ENCODE measurements at places on chromosomes 1 and 21.

DNA sequence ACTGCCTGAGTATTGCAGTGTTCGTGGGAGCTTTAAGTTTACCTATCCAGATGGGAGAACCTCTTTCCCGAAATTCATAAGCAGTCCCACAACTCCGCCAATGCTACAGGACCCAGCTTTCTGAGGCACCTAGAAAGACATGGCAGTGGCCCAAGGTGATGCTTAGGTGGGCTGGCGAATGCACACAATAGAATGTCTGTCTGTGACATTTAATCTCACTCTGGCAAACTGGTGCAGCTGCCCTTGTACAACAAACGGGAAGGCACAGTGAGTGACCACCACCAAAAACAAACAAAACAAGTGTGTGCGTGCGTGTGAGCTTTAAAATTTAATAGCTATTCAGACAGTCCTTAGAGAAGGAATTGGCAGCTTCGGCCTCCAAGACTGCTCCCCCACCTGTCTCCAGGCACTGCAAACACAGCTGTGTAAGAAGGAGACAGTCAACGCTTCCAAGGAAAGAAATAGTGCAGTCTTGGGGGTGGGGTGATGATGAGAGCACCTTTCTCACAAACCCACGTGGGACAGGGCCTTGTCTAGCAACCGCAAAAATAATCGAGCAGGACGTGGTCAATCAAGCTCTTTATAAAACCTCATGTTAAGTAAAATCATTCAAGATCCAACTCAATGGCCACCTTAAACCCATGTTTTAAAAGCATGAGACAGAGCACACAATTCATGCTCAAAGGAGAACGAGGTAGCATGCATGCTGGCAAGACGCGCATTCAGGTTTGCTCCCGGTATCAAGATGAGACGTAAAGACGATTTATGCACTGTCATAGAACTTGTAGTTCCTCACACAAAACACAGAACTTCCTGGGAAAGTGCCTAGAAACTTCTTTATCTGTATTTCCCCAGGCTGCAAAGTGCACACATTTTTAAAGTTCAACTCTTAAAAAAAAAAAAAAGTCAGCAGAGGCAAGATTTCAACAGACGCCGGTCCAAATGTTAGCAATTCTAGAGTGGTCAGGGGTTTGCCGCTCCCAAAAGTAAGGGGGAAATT, 84.1 kb downstream of the TM2D1 start:
- DNase-seq, result no peak

GRCh38 chr1:235136111-235136510, 7.5 kb upstream of the TOMM20 start:
- DNase-seq, result no peak

GRCh38 chr1:219120624-219121544, 52.8 kb upstream of the LYPLAL1 start:
- no peak for DNase-seq

DNA sequence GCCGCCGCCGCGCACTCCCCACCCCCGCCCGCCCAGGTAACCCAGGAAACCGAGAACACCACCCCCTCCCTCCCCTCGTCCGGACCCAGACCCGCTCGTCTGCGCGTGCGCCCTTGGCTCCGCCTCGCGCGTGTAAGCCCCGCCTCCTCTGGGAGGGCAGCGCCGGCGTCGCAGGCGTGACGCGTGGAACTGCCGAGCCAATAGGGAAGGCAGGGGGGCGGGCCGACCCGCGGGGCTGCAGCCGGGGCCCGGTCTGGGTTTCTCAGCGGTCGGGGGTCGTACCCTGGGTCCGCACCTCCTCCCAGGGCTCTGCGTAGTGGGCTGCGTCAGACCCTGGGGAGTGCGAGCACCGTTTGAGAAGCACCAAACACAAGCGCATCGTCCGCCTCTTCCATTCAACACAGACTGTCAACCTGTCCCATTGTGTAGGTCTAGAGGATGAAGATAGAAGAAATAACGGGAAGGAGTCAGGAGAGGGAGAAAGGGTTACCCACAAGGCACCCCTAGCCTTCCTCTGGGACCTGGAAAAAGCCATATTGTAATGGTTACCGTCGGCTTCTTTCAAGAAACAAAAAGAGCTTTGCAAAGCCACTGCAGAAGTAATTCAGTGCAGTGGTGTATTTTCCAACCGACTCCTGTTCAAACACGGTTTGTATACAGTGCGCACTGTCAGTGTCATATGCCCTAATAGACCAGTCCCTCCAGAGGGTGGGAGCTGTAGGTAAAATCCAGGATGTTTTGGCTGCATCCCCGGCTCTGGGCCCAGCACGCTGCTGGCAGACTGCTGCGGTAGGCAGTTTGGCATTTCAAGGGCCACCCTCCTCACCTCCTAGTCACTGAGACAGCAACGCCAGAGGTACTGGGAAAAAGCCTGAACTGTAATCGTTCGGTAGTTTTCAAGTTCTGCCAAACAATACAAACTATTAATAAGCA, 473 bp upstream of the LYST start:
- peak; percentile 78 for DNase-seq

DNA sequence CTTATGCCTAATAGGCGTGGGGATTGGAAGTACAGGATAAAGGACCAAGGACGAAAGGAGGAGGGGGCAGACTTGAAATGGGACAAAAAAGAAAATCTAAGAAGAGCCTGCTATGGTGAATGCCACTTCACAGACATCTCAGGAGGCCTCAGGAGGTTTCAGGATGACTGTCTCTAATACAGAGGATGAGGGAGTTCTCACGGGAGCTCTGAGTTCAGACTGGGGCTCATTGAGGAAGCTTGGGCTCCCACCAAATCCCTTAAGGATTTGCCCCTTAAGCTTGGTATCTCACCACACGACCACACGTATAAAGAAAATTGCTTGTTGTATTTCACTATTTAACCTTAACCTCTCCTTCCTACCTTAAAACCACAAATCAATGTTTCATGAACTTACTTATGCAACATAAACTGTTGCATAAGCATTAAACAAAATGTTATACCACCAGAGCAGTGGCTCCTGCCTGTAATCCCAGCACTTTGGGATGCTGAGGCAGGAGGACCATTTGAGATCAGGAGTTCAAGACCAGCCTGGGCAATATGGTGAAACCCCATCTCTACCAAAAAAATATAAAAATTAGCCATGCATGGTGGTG, 12.4 kb downstream of the SLC30A1 start:
- DNase-seq, result no peak

- no peak for DNase-seq
These were observed 41.8 kb upstream of the LRRC52 start for GRCh38 chr1:165501970-165502348.

GRCh38 chr1:198637157-198637556, 1.7 kb upstream of the PTPRC start:
- no peak for DNase-seq

DNA sequence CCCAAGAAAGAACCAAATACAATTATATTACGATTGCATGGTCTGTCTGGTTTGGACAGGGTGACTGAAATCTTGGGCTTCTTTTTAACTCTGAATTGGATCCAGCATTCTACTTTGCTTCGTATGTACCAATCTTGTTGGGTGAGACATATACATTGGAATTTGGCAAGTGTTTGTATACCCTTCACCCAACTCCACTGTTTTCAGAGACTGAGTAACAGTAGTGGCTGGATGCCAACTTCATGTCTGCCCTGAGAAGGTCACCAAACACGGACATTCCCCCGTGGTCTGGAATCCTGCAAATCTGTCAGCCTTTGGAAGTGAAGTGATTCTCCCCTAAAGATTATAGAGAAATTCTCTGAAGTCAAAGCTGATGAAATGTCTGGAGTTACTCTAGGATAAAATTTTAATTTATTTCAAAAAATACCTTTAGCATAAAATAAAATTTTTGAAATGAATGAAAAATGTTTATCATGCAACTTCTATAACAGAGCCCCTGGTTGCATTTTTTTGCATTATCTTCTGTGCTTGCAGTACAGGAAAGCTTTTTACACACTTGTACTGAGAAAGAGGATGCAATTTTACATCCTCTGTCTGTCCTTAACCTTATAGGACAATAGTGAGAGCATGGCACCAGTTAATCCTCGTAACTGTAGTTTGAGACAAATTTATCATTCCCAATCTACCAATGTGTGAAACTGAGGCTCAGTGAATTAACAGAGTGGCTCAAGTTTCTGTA, 201.8 kb downstream of the DISC1 start:
- no peak for DNase-seq

- DNase-seq, result no peak
These were observed 97.3 kb downstream of the TTLL7 start for GRCh38 chr1:83901547-83902155.

- DNase-seq, result no peak
These were observed 32.6 kb downstream of the OPTC start for GRCh38 chr1:203526572-203526971.

- DNase-seq, result no peak
These were observed 54.6 kb upstream of the SYT14 start for GRCh38 chr1:209883341-209883971.

- no peak for DNase-seq
These were observed 47.6 kb downstream of the PKNOX1 start for GRCh38 chr21:43021756-43022600.

DNA sequence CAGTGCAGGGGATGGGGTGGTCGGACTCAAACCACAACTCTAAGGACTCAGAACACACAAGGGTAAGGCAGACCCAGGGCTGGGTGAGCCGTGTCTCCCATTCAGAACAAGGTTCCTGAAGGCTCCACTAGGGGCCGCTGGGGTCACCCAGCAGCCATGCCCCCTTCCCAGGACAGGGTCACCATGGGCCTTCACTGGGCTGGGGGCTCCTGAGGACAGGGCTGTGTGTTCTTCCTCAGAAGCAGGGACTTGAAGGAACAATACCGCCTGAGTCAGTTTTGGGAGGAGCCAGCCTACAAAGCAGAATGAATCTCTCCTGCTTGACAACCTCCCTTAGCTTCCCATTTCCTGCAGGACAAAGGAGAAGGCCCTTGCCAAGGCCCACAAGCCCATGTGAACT, 15.4 kb downstream of the RIMS3 start:
- DNase-seq, result no peak

- no peak for DNase-seq
These were observed 7.6 kb downstream of the RASSF5 start for GRCh38 chr1:206514813-206515387.

DNA sequence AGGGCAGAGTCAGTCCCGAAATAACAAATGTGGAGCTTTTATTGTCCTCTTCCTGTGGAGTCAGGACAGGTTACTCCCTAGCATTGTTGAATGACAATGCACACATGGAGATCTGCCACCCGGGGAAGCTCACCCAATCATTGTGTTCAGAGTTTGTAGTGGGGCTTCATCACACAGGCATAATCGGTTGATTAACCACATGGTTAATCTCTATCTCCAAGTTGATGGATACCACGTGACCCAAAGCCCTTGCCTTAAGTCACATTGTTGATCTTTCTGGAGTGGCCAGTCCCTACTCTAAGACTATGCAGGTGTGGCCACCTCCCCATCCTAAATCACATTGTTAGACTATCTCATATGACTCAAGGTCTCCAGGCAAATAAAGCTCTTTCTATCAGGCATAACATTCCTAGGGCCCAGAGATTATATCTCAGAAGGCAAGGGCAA, 2.6 kb upstream of the C1orf141 start:
- no peak for DNase-seq

DNA sequence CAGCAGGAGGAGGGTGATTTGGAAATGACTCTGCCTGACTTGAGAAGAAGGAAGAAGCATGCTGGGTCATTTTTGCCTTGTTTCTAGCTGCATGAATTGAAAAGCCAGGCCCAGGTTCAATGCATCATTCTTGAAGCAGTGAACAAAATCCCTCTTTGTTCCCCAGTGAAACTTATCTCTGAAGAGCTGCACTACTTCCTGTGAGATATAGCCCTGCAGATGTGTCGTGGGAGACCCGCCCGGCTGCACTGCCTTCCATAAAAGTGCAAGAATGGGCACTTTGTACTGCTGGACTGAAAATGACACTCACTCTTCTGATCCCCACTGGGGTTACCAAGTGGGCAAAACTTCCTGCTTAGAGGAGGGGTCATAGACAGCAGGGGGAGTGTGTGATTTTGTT, 249.2 kb upstream of the NFIA start:
- no peak for DNase-seq

DNA sequence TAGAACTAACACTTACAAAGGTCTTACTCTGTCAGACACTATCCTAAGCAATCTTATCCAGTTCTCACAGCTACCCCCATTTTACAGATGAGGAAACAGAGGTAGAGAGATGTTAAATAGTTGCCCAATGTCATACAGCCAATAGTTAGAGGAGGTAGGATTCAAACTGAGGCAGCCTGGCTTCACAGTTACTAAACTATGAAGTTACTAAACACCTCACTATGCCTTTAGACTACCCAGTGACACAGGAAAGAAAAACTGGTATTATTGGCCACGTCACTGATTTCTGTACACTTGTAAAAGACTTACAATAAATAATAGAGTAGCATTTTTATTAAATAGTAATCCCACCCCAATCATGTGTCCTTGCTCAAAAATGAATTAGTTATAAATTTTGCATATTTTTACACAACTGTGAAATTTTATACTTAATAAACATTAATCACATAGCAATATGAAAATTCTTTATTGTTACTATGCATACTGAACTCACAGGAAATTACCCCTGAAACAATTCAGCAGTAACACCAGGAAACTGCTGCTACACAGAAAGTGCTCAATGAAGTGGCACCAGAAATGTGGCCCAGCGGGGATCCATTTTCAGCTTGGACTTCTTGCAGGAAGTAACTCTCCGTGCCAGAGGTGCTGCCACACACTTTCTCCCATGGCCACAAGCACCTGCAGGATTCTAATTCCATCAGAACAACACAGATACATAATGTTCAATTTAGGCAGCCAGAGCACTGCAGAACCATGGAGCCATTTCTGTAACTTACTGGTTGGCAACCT, 69.4 kb downstream of the VAV3 start:
- DNase-seq, result no peak

DNA sequence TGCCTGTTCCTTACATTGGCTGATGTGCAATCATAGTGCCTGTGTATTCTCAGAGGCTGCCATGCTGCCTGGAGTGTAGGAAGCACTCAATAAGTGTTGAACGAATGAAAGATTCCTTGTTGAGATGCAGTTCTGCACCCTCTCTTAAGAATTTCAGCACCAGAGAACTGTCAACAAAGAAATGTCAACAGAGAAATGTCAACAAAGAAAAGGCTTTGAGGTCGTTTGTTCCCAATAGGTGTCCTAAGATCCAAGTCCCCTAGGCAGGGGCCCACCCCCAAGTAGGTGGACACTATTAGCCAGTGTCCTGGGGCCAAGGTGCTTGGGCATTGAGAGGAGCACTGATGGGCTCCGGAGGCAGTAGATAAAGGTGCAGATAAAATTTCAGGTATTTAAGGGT, 12.6 kb downstream of the KCND3 start:
- no peak for DNase-seq

- DNase-seq, result no peak
These were observed 13.8 kb upstream of the HMGN1 start for GRCh38 chr21:39362733-39363132.

- no peak for DNase-seq
These were observed 77.0 kb downstream of the EPHB2 start for GRCh38 chr1:22787636-22788035.

GRCh38 chr21:38897532-38898421, 92.0 kb downstream of the ETS2 start:
- DNase-seq, result no peak

DNA sequence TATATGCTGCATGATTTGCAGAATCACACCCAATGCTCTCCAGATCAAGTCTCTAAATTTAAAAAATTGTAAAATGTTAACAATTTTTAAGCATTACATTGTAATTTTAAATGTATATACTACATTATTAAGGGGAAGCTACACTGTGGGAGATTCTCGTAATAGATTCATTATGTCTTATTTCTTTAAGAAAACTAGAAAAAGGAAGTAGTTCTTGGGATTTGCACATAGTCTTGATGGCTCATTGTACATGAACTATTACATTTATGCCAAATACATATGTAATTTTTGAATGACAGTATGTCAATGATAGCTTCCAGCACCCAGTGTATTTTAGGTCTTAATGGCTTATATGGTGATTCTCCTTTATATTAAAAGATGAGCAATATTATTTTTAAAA, 250.3 kb downstream of the PTPRC start:
- DNase-seq, result no peak
